ENCODE measurements at places on chromosomes 7 and 10.

GRCh38 chr10:29922892-29923291 lies 136.5 kb downstream of the JCAD start:
- DNase-seq: no peak

DNA sequence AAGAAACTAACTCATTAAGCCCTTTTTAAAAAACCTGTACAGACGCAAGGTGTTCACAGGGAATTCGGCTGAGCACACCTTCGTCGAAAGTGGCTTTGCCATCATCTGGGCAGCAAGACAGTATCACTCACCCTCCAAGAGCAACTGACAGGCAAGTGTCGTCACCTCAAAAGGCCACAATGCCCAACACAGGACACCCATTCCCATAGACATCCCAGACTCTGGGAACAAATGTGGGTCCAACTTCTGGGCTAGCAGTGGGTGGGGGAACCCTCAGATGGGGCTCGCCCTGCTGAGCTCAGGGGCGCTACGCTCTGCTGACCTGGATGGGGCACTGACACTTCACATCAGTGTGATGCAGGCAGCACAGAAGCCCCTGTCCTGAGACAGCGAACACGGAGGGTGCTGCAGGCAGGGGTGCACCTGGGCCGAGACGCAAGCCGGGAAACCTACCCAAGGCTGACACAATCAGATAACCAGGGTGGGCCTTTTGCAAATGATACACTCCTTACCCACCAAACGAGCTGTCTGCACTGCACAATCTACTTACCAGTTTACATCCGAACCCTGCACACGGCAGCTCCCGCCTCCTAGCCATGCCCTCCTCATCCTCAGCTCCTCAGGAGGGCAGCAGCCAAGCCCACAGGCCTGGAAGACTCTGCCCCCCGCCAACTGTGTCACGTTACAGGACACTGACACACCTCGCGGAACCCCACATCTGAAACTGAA lies 1.7 kb downstream of the DIP2C start:
- DNase-seq: no peak

DNA sequence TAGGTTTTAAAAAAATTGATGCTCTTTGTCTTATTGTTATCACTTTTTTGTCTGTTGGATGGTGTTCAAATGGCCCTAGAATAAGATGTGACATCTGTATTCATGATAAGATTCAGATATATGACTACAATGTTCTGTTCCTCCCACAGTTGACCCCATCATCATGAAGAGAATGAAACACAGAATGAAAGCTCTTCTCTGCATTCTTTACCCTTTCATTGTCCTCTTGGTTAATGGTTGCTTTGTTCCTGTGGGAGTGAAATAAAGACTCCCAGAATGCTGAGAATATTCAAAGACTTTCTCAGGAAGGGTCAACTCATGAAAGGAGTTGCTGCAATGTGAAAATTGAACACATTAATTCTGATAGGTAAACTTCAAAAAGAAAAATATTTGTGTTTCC lies 1015.8 kb downstream of the SORCS3 start:
- DNase-seq: no peak

DNA sequence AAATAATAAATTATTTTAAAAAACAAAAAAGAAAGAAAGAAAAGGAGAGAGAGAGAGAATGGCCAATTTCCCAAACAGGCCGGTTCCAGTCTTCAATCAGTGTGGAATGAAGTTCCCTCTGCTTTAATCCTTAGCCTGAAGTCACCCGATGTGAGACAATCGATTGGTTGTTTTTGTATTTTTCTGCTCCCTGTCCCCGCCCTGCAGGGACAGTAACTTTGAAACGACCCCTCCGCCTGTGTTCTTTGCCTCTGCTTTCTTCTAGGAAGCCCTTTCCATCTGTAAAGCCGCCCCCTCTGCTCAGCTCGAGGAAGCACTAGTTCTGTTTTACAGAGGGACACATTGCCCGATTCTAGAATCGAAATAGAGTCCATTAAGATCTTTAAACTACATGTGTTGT lies 33.4 kb downstream of the FOXL3 start:
- DNase-seq: no peak

DNA sequence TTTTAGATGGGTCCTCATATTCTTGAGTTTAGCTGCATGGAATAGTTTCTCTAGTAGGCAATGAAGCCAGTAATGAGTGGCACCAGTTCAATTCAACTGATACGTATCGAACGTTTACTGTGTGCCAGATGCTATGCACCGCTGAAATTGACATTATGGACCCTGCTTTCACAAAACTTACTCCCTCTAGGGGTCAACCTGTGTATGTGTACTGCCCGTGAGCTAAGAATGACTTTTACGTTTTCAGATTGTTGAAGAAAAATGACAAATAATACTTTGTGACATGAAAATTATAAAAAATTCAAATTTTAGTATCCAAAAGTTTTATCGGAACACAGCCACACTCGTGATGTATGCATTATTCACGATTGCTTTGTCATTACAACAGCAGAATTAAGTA lies 95.5 kb downstream of the ZMYND11 start:
- no peak for DNase-seq

DNA sequence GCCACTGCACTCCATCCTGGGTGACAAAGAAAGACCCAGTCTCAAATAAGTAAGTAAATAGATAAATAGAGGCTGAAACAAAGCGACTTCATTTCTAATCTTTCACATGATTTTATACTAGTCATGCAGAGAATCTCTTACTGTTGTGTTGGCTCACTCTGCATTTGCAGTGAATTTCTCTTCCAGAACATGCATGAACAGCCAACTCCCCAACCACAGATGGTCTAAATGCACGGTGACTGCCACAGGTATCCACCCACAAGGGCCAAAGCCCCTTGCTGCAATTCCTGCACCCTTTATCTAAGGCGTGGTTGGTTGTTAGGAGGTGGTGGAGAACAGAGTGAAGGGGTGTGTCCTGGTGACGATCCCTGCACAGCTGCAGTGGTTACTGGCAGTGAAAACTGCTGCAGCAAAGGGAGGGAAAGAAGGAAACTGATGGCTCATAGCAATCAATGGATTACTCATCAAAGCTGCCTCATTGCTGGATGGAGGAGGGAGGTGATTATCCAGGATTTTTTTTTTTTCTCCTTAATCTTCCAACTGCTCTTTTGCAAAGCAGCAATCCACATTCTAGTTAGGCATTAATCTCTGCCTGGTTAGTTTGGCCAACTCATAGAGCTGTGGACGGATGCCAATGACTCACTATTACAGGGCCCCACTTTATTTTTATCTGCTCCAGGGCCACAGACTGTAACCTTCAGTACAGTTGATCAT lies 50.6 kb downstream of the PRTFDC1 start:
- DNase-seq: no peak

DNA sequence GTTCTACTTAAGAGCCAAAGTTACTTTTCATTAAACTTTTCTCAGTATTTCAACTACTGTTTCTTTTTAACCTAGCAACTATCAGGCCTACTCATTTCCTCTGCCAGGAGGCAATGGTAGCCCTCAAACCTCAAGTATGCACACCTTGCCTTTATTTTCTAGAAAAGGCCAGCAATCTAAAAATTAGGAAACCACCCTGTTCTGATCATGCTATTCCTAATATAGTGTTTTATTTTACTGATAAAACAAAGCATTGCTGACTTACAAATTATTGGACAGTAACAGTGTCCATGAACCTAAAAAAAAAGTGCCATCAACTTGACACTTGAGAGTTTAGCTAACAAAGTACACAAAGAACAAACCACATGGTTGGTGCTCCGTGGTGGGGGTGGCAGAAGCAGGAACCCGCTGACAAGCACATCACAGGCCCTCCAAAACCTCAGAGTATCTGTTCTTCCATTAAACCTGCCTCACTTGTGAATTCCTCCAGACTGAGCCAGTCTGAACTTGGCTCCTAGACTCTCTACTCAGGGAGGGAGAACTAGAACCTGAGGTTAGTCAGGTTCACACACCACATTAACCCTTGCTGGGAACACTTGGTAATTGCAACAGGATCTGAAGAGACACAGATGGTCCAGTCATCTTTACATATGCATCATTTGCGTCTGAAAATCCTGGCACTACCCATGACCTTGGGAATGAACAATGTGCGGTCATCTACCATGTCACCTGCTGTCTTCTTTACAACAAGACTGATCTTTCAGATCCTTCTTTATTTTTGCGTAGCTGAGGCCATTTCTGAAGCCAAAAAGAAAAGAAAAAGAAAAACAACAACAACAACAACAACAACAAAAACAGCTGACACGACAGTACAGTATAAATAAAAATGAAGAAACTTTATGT lies 31.9 kb downstream of the PIP4K2A start:
- DNase-seq: peak; percentile 46

DNA sequence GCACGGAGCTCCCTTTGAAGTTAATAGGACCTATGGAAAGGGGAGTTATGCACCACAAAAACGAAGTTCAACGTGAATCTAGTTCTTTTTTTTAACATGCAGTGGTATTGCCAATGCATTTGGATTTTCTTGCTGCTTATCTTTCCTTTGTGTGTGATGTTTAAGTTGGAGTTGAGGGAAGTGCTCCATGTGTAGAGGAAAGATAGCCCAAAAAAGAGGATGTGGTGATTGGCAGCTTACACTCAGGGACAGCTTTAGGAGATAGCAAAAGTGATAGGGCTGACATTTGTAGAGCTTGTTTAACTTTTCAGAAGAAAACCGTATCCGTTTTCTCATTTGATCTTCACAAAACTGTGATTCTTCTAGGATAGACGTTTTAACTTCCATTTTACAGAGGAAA lies 101.3 kb downstream of the MDFIC start:
- no peak for DNase-seq

DNA sequence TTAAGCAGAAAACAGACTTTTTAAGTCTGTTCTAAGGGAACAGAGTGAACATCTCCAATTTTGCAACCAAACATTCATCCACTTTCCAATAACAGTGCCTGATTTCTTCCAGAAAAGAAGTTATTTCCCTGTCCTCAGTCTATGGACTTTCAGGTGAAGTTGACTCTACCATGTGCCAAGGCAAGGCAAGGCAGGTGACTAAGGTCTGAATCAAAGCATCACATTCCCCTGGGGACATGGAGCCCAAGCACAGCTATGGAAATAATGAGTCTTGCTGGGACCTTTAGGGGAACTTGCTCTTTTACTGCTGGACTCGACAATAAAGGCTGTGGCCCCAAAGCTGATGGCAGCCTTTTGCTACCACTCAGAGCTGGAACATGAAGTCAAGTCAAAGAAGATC lies 182.2 kb downstream of the FGFR2 start:
- no peak for DNase-seq

GRCh38 chr7:92834507-92835260 lies 1.7 kb downstream of the CDK6 start:
- no peak for DNase-seq

DNA sequence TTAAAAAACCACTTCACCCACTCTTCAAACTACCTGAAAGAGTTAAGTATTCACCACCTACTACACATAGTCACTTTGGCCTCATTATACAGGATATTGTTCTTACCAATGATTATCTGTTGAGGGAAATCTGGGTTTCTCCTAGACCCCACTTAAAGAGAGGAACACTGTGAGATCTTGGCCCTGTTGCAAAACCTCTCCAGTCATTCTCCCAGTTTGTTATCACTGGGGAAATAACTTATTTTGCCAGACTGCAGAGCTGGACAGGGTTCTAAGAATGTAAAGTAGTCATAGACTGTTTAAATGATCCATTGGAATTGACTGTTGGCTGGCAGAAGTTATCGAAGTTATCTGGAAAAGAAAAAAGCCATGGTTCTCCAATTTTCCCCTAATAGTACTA lies 143.8 kb downstream of the HGF start:
- no peak for DNase-seq

DNA sequence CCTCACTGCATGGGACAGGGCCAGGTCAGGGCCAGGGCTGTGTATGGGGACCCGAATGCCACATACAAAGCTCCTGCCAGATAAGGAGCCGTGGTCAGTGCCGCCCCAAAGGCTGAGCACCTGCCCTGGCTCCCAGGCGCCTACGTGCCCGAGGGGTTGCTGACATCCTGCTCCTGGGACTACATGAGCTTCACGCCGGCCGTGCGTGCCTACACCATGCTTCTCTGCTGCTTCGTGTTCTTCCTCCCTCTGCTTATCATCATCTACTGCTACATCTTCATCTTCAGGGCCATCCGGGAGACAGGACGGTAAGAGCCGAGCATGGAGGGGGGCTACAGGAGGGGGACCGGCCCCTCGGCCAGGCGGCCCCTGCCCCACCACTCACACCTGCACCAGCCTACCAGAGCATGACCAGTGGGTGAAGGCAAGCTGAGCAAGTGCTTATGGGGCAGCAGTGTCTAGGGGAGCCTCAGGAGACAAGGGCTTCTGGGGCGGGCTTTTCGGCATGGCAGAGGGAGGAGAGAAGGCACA lies 4.9 kb downstream of the OPN4 start:
- no peak for DNase-seq

All from activated naive CD8-positive, alpha-beta T cell treated with anti-CD3 and anti-CD28 coated beads, Interleukin-2, amount 50 U/mL, for 24 hours (primary cell).